ENCODE measurements at places on chromosomes 1 and 21.

- no peak for DNase-seq
Observed at GRCh38 chr1:30512914-30513265, 210.5 kb downstream of the MATN1 start.

GRCh38 chr21:26461500-26461899, 111.6 kb downstream of the CYYR1 start:
- no peak for DNase-seq

DNA sequence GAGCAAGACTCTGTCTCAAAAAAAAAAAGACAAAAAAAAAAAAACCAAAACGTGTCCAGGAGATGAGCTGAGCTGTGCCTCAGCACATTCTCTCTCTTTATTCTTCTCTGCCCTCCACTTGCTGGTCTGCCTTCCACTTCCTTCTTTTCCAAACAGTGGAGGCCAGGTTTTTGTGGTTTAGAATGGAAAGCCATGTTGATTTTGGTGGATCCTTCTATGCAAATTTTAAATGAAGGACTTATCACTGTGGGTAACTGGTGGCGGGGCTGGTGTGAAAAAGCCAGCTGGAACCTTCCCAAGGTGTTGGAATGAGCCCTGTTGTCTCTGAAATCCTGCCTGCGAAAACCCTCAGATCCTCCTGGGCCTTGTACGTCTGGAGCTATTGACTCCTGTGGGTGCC, 61.9 kb downstream of the PTPRU start:
- no peak for DNase-seq

- no peak for DNase-seq
Observed at GRCh38 chr1:155195201-155196102, 12.2 kb downstream of the THBS3 start.

- no peak for DNase-seq
Observed at GRCh38 chr1:209705033-209705598, 470 bp downstream of the HSD11B1 start.

- DNase-seq: no peak
Observed at GRCh38 chr1:168300626-168301025, 19.9 kb downstream of the TBX19 start.

DNA sequence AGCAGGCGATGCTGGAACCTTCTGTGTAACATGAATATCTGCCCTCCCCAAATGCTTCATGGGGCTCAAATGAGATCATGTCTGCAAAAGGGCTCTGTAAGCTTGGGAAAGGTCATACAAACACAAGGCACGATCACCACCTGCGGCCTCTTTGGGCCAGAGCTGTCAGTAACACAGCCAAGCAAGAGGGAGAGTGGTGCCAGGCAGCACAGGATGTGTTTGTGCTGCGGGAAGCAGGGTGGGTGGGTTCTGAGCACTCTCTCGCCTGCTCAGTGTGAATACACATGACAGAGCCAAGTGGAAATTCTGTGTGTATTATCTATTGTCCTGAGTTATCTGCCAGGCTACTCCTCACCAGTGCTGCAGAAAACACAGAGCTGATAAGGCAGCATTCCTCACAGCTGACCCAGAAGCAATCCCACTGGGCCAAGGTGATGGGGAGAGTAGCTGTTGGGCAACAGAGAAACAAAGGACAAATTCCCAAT, 101.2 kb downstream of the LAMC2 start:
- DNase-seq: no peak

Data from T-cell (primary cell).